Activated CD4-positive, alpha-beta T cell treated with anti-CD3 and anti-CD28 coated beads, Interleukin-2, amount 10 ng/mL, durations not matched to agents 24 days and 14 days (primary cell): ENCODE measurements at places on chromosomes 13 and 19. TPM values are rescaled to one million over a fixed set of nuclear protein-coding genes. Genes with fewer than 3 reads are reported as not detected.

The CLDND2 gene
- total RNA-seq = 18.7 and 19.6 TPM in 2 replicates

The ZNF880 gene
- 6.3 and 9.0 TPM in 2 replicates for total RNA-seq

The RDH8 gene
- not detected in 2 replicates for total RNA-seq

The PINLYP gene
- total RNA-seq = 7.9 and 9.9 TPM in 2 replicates

The ZNF20 gene
- total RNA-seq = 2.0 and 2.1 TPM in 2 replicates

DNA sequence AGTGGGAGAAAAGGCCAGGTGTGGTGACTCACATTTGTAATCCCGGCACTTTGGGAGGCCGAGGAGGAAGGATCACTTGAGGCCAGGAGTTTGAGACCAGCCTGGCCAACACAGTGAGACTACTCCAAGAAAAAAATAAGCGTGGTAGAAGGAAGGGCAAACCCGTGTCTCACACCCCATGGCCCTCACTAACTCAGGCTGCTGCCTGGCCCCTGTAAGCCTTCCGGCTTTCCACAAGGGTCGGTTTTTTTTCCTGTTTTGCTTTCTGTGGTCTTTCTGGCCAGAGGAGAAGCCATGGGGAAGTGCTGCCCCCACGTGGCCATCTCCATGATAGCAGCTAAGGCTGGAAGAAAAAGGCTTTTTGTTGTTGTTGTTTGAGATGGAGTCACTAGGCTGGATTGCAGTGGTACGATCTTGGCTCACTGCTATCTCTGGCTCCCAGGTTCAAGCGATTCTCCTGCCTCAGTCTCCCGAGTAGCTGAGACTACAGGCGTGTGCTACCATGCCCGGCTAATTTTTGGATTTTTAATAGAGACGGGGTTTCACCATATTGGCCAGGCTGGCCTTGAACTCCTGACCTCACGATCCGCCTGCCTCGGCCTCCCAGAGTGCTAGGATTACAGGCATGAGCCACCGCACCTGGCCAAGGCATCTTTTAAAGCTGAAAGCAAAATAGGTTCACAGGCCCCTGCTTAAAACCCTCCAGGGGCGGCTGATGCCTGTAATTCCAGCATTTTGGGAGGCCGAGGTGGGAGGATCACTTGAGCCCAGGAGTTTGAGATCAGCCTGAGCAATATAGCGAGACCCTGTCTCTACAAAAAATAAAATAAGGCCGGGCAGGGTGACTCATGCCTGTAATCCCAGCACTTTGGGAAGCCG, 7.5 kb upstream of the ARHGEF18 start:
- H3K27ac ChIP-seq = no peak overlapping the region
- peaks cover 9% of the 10 kb centered on the region for H3K27me3 ChIP-seq
- DNase-seq = peak; percentile 95

GRCh38 chr13:111252446-111253364, 67.7 kb upstream of the TEX29 start:
- no peak overlapping the region for H3K4me3 ChIP-seq
- H3K36me3 ChIP-seq = peaks cover 75% of the 10 kb centered on the region
- no peak for DNase-seq
- H3K27ac ChIP-seq = no peak overlapping the region
- no peaks in the 10 kb centered on the region for H3K27me3 ChIP-seq

DNA sequence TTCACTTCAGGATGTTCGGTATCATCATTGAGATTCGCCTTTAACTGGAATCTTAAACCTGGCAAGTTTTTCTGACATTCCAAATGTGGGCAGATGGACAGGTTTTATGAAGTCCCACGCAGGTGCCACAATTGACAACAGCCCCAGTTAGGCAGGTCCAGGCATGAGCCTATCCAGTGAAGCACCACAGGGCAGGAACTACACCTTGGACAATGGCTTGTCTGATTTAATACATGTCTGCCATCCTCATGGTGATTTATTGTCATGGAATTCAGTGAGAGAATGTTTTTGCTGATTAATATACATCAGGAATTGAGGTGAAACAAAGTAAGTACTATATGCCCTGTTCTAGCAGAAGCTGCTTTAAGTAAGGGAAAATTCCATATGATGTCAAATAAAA, 10.2 kb upstream of the TPP2 start:
- peaks cover 8% of the 10 kb centered on the region for H3K27me3 ChIP-seq
- no peak overlapping the region for H3K27ac ChIP-seq
- no peak overlapping the region for H3K4me3 ChIP-seq
- peaks cover 16% of the 10 kb centered on the region for H3K4me1 ChIP-seq
- no peaks in the 10 kb centered on the region for H3K36me3 ChIP-seq

GRCh38 chr19:45177817-45178261, at the start of gene TRAPPC6A:
Gene TRAPPC6A (minus strand): TSS chr19:45178237. CDS start chr19:45178218, 19 bp downstream.
- DNase-seq = no peak
- H3K27ac ChIP-seq = peak within 1 kb of the TSS; percentile 93
- peak within 1 kb of the TSS; percentile 88 for H3K4me3 ChIP-seq
- peaks cover 13% of the 10 kb centered on the region for H3K36me3 ChIP-seq
- H3K4me1 ChIP-seq = peaks cover 20% of the 10 kb centered on the region

DNA sequence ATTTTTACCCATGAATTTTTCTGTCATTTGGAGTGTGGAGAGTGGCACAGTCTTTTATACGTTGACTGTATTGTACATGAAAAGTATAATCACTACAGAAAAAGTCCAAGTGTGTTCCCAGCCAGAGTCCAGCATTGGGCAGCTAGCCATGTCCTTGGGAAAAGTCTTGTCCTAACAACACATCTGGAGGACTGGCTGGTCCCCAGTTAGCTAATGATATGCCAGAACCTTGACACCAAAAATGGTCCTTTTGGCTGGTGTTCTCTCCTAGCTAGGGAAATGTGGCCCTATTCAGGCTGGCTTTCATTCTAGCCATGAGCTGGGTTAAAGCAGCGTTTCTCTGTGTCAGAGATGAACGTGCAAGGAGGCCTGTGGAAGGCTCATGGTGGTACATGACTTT, 98.9 kb downstream of the ESD start:
- peaks cover 50% of the 10 kb centered on the region for H3K36me3 ChIP-seq
- no peaks in the 10 kb centered on the region for H3K4me1 ChIP-seq
- DNase-seq = no peak

GRCh38 chr13:114017028-114017630, 43.3 kb upstream of the C13orf46 start:
- DNase-seq = no peak
- no peaks in the 10 kb centered on the region for H3K27me3 ChIP-seq
- no peak overlapping the region for H3K27ac ChIP-seq
- H3K4me1 ChIP-seq = no peaks in the 10 kb centered on the region

- peaks cover 30% of the 10 kb centered on the region for H3K36me3 ChIP-seq
- H3K4me1 ChIP-seq = peaks cover 10% of the 10 kb centered on the region
- no peak for DNase-seq
- H3K4me3 ChIP-seq = no peak overlapping the region
Measured at GRCh38 chr13:111267784-111268183, 52.7 kb upstream of the TEX29 start.

DNA sequence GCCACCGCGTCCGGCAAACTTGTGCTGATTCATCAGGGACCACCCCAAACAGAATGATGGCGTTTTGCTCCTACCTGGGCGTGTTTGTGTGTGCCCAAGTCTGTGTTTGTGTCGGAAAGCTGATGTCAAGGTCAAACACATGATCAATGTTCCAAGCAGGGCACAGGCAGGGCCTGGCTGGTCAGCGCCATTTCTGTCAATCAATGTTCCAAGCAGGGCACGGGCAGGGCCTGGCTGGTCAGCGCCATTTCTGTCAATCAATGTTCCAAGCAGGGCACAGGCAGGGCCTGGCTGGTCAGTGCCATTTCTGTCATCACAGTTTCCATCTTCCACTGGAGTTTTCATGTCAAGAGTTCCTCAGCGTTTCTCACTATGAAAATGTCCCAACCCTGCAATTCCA, 14.9 kb upstream of the GRTP1 start:
- no peaks in the 10 kb centered on the region for H3K36me3 ChIP-seq
- H3K27ac ChIP-seq = no peak overlapping the region
- no peak overlapping the region for H3K4me3 ChIP-seq
- H3K4me1 ChIP-seq = no peaks in the 10 kb centered on the region

DNA sequence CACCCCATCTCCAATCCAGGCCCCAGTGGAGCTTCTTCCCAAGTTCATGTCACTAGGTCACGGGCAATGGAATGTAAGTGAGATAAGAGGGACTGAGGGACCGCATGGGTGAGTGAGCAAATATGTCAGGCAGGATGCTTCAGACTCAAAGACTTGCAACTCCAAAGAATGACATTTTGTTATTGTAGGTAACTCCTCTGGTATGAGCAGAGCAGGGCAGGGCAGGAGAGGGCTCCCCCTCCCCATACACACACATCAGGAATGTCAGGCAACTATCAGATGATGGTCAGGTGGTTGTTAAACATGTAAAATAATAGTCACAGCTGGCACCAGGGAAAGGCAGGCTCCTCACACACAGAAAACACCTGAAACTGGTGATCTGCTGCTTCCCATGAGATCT, 10.6 kb downstream of the ERVV-2 start:
- H3K36me3 ChIP-seq = no peaks in the 10 kb centered on the region

GRCh38 chr19:16397791-16398529, 73.3 kb downstream of the KLF2 start:
- H3K4me3 ChIP-seq = no peak overlapping the region
- no peaks in the 10 kb centered on the region for H3K27me3 ChIP-seq
- H3K4me1 ChIP-seq = peaks cover 10% of the 10 kb centered on the region
- no peak for DNase-seq
- no peak overlapping the region for H3K27ac ChIP-seq

- no peaks in the 10 kb centered on the region for H3K36me3 ChIP-seq
- no peak for DNase-seq
- H3K27ac ChIP-seq = no peak overlapping the region
- H3K27me3 ChIP-seq = peaks cover 4% of the 10 kb centered on the region
Measured at GRCh38 chr19:49400029-49400428, 12.0 kb downstream of the KASH5 start.

- no peak overlapping the region for H3K4me3 ChIP-seq
- no peaks in the 10 kb centered on the region for H3K36me3 ChIP-seq
- DNase-seq = no peak
- no peak overlapping the region for H3K27ac ChIP-seq
Measured at GRCh38 chr13:67961331-67961730, 731.2 kb upstream of the PCDH9 start.

DNA sequence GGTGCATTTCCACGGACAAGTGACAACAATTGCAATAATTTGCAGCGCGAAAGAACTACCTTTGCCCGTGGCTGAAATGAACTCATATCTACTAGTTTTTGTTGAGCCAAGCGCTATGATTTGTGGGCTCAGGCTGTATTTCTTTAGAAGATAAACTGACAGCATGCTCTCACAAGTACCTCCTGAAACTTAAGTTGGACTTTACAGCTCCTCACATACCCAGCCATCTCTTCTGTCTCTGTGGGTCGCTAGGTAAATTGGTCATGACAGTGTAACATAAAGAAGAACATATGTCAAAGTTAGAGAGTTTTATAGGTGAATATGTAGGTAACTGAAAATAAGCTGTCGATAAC, 839 bp downstream of the COG6 start:
- H3K4me3 ChIP-seq = peak overlapping the region; percentile 92
- H3K36me3 ChIP-seq = peaks cover 16% of the 10 kb centered on the region
- H3K27me3 ChIP-seq = peaks cover 11% of the 10 kb centered on the region
- H3K27ac ChIP-seq = peak overlapping the region; percentile 92
- DNase-seq = no peak

GRCh38 chr13:108325863-108326262, 56.3 kb downstream of the TNFSF13B start:
- peaks cover 33% of the 10 kb centered on the region for H3K27me3 ChIP-seq
- H3K4me1 ChIP-seq = peaks cover 3% of the 10 kb centered on the region
- no peak overlapping the region for H3K27ac ChIP-seq
- no peak overlapping the region for H3K4me3 ChIP-seq

GRCh38 chr13:73757481-73758233, 376.5 kb downstream of the KLF12 start:
- peaks cover 15% of the 10 kb centered on the region for H3K4me1 ChIP-seq
- no peak for DNase-seq
- peaks cover 8% of the 10 kb centered on the region for H3K36me3 ChIP-seq
- no peak overlapping the region for H3K27ac ChIP-seq
- H3K27me3 ChIP-seq = no peaks in the 10 kb centered on the region

DNA sequence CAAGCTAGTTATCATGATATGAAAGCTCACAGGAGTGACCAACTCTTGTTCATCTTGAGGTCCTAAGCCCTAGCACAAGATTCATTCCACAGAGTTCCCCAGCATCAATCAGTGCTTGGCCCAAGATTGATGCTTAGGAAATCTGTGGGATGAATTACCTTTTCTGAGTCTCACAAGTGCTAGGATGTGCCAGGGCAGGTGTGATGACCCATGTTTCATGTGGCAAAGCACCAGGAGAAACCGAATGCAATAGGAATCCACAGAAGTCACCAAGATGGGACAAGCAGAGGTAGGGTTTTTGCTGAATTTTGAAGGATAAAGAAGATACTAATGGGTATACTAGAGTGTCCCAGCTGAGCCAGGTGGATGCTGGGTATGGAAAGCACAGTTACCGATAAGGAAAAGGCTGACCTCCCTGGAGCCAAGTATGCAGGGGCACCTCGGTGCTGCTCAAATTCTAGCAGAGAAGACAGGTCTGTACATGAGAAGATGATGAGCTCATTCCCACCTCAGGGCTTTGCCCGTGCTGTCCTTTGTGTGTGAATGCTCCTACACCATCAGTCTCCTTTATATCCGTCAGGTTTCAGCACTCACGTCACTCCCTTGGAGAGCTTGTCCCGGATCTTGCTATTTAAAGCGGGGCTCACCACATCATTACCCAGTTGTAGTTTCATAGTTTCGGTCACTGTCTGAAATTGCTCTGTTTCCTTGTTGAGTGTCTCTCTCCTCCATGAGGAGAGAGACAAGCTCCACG, 168.9 kb upstream of the TSC22D1 start:
- no peaks in the 10 kb centered on the region for H3K36me3 ChIP-seq
- H3K27ac ChIP-seq = no peak overlapping the region
- DNase-seq = no peak
- H3K27me3 ChIP-seq = peaks cover 6% of the 10 kb centered on the region
